GOT3 (cell line): ENCODE measurements at places on chromosomes 6 and 20.

DNA sequence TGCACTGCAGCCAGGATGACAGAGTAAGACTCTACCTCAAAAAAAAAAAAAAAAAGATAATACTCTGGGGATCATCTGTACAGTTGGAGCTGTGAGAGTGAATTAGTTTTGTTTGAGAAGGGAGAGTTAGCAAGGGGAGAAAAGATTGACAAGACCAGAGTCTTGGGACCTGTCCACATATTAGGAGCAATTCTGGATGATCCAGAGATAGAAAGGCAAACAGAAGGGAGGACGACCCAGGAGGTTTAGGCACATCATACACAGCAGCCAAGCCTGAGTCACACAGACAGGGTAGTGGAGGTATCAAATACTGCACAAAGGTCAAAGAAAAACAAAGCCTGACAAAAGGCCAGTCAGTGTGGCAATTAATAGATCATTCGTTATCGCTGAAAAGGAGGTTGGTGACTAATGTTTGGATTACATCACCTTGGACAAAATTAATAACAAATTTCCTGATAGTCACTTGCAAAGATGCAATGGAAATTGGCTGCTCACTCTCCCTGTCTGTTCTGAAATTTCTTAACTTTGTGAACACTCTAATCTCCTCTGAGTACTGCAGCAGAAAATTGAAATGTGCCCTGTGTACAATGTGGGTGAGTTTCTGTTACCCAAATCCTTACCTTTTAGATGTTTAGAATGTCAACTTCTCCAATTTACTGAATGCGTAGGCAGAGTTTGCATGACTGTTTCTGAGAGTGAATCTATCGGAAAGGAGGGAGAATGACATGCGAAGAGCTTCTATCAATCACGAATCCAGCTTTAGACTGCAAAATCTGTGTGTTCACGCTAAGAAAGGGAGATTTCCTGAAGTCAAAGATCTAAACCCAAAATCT lies 105.4 kb downstream of the TSHZ2 start:
- no peak for DNase-seq

DNA sequence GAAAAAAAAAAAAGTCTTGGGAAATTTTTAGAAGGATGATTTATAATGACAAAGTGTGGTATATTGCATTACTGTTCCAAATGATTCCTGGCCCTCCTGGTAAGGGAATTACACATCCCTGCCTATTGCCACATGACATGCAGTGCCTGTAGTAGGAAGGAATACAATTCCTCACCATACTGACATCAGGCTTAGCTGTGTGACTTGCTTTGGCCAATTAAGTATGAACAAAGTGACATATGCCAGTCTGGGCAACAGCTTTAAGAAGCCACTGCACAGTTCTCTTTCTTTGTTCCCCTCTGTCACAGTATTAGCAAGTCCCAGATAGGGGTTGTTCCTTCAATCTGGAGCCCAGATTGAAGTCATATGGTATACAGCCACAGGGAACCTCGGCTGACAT lies 100.5 kb downstream of the KIF13A start:
- no peak for DNase-seq

DNA sequence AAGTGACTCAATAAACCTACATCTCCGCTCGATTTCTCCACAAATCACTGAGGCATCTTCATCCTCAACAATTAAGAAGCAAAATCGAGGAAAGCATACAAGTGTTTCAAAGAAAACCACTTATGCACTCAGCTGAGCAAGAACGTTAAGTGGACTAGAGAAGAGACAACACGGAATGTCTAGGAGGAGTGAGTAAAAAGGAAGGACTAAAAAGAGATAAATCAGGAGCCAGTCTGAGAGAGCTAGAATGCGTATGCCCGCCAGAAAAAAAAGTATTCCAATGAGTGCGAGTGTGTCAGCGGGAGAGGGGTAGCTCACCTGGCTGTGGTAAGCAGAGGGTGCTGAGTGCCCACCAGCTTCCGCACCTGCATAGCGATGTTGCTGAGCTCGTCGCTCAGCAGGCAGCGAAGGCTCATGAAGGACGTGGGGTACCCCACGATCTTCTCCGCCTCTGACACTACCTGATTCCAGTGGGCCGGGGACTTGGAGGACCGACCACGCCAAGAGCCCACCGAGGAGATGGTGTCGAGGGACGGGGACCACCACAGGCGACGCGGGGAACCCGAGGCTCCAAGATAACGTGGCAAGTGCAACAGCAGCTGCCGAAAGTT lies 587 bp downstream of the PDSS2 start:
- DNase-seq, result no peak

DNA sequence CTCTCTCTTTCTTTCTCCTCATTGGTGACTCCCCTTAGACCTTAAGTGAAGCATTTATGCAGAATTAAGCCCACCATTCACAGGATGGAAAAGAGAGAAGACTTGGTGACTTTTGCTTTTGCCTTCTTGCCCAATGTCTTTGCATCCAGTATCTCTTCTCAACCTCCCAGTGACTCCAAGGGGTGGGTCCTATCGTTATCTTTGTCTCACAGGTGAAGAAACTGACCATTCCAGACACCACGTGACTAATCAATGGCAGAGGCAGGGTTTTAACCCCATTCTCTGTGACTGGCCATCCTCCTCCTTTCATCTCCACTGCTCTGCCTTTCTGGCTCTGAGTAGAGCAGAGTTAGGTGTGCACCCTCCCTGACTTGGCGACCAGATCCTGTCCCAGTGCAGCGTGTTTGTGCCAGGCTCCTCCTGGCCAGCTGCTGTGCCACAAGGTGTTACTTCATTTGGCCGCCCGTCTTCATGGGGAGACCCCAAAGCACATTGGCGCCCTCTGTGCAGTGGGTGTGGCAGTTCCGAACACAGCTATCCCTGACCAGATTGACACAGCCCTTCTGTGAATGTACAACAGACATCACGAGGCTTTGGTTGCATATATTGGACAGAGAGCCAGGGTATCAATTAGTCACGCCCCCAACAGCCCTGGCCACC lies 501.3 kb downstream of the CD83 start:
- DNase-seq, result no peak

GRCh38 chr6:99416892-99417767 lies 8.0 kb downstream of the PNISR start:
- no peak for DNase-seq

- DNase-seq, result no peak
These were observed 28.7 kb upstream of the BEND3 start for GRCh38 chr6:107144014-107144413.

DNA sequence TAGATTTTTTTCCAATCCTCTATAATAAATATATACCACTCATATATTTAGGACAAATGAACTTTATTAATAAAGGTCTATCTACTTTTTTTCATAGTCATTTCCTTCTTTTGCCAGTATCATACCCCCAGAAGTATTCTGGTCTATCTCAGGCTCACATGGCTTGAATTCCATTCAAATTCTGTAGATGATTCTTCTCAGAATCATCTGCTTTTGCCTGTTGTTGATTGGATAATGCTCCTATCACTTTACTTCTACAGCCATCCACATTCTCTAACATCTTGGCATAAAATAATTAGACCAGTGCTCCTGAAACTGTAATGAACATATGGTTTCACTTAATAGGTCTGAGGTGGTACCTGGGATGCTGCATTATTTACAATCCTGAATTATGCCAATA lies 121.2 kb downstream of the GFRAL start:
- no peak for DNase-seq

- no peak for DNase-seq
These were observed 224 bp downstream of the MPC1 start for GRCh38 chr6:166382500-166382932.

- no peak for DNase-seq
These were observed 55.3 kb downstream of the RBM24 start for GRCh38 chr6:17336425-17336824.

DNA sequence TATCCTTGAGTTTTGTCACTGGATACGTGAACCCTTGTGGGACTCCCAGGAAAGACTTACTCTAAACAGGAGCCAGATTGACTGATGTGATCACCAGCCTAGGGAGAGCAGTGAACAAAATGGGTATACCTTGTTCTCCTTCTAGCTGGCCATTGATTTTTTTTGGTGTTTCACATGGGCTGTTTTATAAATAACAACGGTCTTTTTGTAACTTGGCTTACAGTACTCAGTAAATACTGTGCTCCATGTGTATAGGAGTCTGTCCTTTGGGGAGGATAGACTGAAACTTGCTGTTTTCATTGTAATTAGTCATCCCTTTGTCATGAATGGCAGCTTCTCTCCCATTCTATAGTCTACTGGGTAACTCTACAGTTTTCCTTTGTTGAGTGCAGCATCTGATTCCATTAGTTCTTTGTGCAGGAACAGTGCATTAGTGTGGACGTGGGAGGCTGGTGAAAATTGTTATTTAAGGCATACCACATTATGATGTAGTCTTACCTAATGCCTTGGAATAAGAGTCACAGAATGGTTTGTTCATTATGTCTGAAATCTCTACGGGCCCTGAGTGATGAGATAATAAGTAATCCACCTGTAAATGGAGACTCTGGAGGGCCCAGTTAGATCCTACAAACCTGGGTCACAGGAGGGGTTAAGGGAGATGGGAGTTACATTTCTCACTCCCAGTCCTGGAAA lies 89.5 kb downstream of the TIAM2 start:
- DNase-seq, result no peak

DNA sequence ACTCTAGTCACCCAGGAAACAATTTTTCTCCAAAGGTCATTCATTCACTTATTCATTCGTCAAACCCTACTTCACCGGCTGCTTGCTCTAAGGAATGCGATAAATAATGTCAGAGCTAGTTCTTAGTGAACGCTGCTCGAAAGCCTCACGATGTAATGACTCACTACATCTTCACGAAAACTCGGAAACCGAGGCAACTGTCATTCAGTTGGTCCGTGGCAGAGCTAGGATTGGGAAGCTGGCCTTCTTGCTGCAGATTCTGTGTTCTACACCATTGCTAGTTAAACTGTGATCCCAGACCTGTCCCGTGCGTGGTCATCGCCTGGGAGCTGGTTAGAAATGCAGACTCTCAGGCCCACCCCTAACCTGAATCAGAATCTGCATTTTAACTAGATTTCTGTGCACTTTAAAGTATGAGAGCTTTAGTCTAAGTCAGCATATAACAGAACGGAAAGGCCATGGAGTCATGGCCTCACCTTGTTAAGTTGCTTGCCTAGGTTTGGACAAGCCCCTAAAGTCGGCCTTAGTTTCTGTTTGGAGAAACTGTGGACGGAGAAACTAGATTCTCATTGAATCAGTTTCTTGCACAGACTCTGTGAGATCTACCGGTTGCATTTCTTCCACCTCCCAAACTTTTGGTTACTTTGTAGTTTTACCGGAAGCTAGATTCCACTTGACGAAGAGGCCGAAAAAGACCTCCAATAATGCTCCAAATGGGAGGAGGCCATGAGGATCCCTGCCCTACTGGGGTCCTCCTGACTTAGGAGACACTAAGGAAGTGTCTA lies 651 bp upstream of the CCND3 start:
- DNase-seq, result no peak

DNA sequence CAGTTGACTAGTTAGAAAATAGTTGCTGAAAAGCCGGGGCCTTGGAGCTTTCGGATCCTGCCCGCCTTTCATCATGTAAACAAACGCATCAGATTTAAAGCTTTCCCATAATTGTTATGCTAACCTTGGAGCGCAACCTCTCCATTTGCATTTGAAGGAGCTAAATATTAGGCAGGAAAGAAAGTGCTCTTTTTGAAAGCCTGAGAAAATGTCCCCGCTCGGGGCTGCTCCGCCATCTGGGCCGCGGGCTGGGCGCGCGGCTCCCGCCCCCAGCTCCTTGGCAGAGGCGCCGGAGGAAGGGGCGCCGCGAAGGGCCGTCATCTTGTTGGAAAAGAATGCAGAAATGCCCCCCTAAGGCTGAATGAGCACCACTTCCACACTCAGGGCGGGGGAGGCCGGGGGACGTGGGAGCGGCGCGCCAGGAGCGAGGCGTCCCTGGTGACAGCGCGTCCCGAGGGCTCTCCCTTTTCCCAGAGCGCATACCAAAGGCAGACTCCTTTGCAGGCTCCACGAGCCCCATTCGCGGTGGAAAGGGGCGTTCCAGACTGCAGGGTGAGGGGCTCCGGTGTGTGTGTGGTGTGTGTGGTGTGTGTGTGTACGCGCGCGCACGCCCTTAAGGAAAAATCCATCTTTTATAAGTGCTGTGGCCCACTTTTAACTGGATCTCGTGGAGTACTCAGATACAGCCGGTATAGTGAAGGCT lies 145.6 kb upstream of the ID4 start:
- DNase-seq, result no peak

DNA sequence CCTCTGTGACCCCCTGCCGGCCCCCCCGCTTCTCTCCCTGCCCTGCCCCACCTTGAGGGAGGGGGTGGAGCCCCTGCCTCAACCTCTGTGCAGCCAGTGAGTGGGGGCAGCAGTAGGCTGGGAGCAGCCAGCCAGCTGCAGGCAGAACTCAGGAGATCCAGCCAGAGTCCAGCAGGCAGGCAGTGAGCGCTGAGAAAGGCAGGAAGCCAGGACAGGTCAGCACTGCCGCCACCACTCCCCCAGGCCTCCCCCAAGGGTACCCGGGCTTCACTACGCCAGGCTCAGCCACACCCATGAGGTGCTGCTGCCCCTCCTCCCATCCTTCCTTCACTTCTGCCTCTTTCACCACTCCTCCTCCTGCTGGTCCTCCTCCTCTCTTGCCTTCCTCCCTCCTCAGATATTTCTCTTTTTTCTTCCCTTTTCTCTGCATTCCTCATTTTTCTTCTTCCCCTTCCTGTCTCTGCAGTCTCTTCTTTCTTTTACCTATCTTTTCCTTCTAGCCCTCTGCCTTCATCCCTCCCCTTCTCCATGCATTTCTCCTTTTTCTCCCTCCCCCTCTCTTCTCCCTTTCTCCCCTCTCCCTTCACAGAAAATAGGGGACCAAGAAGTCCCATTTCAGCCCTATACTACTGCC lies 11.5 kb downstream of the TMEM63B start:
- no peak for DNase-seq

DNA sequence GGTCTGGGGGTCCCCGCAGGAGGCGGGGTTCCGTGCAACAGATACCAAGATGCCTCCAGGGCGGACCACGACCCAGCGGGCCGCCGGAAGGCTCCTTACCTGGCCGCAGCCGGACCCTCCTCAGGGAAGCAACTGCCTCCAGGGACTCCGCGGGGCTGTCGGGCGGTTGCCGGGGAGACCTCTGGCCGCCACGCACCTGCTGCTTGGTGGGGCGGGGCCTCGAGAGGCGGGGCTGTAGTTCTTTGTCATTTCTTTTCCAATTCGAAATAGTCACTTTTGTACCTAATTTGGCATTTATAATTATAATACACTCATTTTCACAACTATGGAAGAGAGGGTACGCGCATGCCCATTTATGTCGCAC lies 647 bp downstream of the AK9 start:
- no peak for DNase-seq
